ENCODE measurements at places on chromosomes 1 and 21.

- DNase-seq = no peak
Measured at GRCh38 chr21:37513383-37513782, 146.8 kb downstream of the DYRK1A start.

DNA sequence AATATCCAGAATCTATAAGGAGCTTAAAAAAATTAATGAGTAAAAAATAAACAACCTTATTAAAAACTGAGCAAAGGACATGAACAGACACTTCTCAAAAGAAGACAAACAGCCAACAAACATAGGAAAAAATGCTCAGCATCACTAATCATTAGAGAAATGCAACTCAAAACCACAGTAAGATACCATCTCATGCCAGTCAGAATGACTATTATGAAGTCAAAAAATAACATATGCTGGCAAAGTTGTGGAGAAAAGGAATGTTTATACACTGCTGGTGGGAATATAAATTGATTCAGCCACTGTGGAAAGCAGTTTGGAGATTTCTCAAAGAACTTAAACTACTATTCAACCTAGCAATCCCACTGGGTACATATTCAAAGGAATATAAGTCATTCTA lies 25.3 kb downstream of the PIGK start:
- DNase-seq = no peak

GRCh38 chr1:78491451-78492071 lies 787 bp downstream of the PTGFR start:
- DNase-seq = no peak

DNA sequence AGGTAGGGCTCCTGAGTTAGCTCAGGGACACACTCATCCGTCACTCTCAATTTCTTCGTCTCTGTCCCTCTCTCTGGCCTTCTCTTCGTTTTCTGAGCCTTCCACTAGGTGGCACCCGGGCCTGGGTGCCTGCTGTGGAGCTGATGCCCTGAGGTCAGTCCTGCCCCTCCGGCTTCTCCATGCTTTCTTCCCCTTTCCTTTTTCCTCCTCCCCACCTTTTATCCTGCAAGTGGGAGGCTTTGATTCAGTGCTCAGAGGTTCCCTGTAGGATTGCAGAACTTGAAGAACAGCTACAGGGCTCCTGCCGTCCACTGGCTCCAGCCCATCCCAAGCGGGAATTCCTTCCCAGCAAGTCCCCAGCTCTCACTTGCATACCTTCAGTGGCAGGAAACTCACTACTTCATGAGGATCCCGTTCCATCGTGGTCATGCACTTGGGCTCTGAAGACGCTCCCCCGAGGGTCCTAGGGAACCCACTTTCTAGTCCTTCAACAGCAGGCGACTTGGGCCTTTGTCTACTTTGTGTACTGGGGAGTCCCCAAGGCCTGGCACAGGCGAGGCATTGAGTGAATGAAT lies 45.6 kb downstream of the SRRM1 start:
- DNase-seq = peak; percentile 42

DNA sequence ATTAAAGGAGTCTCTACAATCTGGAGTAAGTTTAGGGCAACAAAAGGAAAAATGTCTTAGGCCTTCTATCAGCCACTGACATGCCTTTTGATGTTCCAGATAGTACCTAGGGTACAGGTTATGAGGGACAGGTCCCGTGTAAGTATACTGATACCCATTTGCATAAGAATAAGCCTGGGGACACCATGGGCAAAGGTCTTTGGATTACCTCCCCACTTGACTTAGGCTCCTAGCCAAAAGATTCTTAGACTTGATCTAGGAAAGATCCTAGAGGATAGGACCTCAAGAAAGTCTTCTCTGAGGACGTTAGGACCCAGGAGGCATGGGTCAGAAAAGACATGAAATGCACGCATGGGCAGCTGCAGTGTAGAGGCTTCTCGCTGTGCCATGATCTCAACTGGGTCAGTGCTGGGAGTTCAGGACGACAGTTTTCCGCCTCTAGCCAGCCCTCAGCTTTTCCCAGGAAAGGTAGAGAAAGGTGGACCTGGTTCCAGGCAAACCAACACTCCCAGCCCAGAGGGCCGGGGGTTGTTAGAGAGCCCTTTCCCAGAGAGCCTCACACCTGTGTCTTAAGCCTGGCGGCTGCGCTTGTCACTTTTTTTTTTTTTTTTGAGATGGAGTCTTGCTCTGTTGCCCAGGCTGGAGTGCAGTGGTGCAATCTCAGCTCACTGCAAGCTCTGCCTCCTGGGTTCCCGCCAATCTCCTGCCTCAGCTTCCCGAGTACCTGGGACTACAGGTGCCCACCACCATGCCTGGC lies 26.6 kb downstream of the MSTO1 start:
- no peak for DNase-seq

- DNase-seq = no peak
Measured at GRCh38 chr1:43659212-43660166, 9.5 kb downstream of the KDM4A start.

GRCh38 chr1:227489572-227489971 lies 73.8 kb upstream of the ZNF678 start:
- no peak for DNase-seq

DNA sequence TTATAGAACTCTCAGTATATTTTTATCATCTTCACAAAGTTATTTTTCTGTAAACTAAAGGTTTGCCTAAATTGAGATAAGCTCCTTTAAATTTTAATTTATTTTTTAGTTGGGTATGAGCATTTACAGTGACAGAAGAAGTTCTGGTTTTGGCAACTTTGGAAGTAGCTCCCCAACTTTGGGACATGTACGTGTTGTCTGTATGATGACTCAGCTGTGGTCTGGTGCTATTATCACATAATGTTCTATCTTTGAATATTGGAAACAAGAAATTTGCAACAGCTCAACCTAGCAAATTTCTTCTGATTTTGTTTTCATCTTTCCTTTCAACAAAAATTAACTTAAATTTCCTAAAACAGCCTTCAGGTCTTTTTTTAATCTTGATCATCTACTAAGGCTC lies 46.6 kb upstream of the C1orf105 start:
- no peak for DNase-seq

DNA sequence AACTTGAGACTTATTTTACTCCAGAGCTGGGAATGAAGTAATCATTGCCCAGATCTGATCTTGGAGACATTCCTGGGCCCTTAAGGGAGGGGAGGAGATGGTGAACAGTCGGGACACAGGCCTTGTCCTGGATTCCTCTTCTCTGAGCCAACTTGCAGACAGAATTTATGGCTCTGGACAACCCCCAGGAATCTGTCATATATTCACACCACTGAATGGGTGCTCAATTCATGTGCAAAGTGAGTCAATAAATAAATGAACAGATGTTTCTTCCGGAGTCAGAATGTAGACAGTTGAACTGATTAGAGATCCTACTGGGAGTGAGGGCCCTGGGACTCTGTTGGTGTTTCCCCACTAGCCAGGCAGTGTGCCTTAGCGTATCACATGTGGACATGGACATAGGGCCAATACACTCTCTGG lies 2.6 kb downstream of the TUFT1 start:
- DNase-seq = no peak

GRCh38 chr1:48677306-48678287 lies 99.1 kb downstream of the BEND5 start:
- DNase-seq = peak; percentile 7

- DNase-seq = no peak
Measured at GRCh38 chr1:88618331-88618730, 65.7 kb upstream of the PKN2 start.

DNA sequence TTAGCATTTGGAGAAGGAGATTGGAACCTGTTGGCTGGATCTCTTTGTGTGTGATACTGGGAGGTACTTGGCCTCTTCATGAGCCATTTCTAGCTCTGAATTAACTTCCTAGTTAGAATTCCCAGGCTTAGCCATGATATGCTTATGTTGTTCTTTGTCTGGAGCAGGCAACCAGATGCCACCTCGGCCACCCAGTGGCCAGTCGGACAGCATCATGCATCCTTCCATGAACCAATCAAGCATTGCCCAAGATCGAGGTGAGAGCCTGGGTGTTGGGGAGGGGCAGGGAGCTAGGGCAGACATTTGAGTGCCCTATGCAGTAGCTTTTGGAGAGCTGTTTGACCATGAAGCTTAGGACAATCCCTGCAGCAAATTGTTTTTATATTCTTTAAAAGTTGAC lies 26.5 kb upstream of the PIGV start:
- no peak for DNase-seq

DNA sequence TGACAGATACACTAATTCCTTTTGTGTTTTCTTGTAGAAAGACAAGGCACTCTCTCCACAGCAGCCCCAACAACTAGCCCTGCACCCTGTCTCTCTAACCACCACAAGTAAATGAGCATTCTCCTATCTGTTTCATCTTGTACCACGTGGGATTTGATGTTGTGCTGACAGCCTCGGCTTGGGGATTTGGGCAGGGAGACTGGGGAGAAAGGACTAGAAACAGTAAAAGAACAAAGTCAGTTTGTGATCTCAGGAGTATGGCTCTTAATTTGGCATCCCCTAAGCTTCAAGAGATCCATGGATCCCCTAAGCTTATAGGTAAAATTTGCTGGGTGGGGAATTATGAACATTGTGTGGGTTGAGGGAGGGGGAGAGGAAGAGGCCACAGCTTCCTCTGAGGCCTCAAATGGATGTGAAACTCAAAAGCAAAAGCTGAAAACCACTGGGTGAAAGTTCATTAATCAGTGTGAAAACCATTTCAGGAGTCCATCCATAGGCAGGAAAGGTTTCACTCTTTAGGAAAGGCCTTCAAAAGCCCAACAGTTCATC lies 3.1 kb downstream of the C1orf162 start:
- DNase-seq = no peak

- DNase-seq = no peak
Measured at GRCh38 chr21:44263221-44263760, 1.6 kb upstream of the DNMT3L start.

- DNase-seq = no peak
Measured at GRCh38 chr1:58664881-58665280, 35.0 kb downstream of the MYSM1 start.

- DNase-seq = no peak
Measured at GRCh38 chr1:1100296-1100695, 15.6 kb downstream of the C1orf159 start.

- DNase-seq = no peak
Measured at GRCh38 chr1:27138927-27139326, 16.0 kb downstream of the SLC9A1 start.

DNA sequence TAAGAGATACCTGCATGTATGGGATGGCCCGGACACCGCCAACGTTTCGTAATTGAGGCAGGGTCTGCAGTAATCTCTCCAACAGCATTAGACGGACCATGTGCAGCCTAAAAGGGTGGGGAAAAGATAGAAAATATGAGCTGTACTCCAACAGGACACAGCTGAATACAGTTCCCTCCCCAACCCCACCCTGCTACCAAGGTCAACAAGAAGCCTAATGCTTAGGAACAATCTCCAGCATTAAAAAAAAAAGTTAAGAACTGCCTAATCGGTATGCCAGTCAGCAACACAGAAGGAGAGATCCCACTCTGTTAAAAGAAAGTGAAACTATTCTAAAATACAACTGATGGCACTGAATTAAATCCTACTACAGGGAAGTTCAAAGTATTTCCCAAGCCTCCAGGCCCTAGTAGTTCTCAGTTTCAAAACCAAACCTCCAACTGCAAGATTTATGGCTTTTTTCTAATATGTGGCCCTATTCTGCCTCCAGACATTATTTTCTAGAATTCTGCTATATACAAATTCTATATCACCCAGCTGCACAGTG lies 81.0 kb downstream of the UBR4 start:
- DNase-seq = no peak

DNA sequence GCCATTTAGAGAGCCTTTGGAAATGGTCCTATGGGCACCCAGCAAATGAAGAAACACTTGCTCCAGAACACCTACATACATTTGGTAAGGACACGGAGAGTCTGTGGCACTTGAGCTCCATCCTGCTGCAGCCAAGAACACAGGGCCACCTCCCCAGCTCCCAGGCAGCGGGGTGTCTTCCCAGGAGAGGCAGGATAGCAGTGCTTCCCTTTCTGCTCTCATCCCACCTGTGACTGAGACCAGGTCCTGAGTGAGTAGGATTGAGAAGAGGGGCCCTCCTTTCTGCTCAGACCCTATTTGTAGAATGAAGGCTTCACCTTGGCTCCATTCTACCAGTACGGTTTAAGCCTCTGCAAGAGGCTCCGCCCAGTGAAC lies 4.1 kb downstream of the C1orf174 start:
- DNase-seq = no peak

- DNase-seq = no peak
Measured at GRCh38 chr1:99264201-99265021, at the start of gene PLPPR4. Gene PLPPR4 (plus strand): TSS chr1:99264492. CDS start chr1:99264594, 102 bp downstream.

DNA sequence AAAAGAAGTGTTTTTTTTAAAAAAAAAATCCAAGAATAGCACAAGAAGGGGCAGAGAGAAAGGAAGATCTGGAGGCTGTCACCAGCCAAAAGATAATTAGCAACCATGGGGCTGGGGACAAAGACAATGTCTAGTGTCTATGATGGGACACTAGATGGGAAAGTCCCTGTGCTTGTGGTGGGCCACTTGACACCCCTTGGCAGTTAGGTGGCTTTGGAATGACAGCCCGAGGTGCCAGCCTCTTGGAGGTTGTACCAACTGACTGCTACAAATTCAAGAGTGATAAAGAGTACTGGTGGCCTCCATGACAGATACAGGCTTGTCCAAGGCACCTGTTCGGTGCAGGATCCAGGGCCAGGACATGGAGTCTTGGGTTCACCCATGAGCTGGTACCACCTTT lies 21.6 kb downstream of the ATP2B4 start:
- no peak for DNase-seq

DNA sequence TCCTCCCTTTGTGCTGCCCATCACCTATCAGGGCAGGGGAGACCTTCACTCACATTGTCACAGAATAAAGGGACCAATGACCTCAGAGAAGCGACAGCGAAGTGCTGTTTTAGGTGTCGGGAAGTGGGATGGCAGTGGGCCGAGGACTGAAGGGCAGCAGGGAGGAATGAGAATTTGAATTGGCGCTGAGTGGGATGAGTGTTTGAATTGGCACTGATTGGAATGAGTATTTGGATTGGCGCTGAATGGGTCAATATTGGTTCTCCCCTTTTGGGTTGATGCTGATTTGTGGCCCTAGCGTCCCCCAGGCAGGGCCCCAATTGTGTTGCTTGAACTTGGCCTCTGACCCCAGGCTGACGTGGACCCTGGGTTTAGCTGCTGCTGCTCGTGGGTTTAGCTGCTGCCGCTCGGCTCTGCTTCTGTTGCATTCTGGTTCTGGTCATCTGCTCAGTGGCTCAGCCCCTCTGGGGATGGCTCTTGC lies 12.4 kb upstream of the UMODL1 start:
- no peak for DNase-seq

- no peak for DNase-seq
Measured at GRCh38 chr1:8314346-8315280, 3.3 kb upstream of the SLC45A1 start.

All from stimulated activated CD8-positive, alpha-beta memory T cell treated with anti-CD3 and anti-CD28 coated beads, Interleukin-4, amount 100 ng/mL, for 24 hours (primary cell).